ENCODE measurements at places on chromosomes 4 and X.

DNA sequence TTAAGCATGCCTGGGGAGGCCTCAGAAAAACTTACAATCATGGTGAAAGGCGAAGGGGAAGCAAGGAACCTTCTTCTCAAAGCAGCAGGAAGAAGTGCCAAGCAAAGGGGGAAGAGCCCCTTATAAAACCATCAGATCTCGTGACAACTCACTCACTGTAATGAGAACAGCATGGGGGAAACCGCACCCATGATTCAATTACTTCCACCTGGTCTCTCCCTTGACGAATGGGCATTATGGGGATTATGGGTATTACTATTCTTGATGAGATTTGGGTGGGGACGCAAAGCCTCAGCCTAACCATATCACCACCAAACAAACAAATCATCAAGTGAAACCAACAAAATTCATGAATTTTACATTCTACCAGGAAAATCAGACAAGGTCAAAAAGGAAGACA, 76.7 kb upstream of the TAB3 start:
- no peak for DNase-seq

DNA sequence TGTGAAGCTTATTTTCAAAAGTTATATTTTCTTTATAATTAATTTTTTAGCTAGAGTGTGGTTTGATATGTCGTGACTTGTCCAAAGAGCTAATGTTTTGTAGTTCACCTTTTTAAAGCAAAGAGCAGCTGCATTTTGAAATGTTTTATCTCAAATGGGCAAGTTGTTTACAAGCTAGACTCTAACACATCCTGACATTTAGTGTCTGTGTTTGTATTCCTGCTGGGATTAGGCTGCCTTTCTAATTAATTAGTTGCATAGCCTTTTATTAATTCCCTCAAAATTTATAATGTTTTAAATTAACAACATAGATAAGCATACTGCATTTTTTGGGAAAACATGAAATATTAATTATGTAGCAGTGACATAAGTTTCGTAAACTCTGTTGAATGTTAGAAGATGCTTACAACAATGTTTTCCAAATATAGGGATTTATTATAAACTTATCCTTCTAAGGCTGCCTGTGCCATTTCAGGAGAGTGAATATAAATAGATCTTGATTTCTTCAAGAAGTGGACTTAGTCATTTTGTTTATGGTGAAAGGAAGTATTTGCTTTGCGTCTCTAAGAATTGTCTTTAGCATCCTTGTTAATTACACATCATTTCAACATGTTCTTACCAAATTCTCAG, 37.7 kb upstream of the NUDT6 start:
- DNase-seq = no peak

DNA sequence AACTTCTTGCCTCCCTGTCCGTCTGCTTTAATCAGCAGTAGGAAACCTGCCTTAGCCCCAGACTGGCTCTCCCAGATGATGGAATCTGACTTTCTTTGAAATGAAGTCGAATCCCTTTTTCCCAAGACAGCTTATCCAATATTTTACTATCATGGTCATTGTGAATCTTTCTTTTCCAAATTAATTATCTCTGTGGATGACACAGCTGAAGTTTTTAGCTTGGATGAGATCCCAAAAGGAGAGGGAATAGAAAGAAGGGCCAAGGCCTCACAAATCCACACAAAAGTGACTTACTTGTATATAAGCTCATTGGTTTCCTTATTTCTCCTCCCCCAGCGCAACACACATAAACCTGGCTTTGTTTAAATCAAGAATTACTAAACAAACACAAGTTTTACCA, 100.6 kb downstream of the RASL11B start:
- no peak for DNase-seq

- DNase-seq = no peak
Measured at GRCh38 chr4:110897784-110898183, 274.9 kb upstream of the PITX2 start.

GRCh38 chrX:130734713-130735112, 168.3 kb downstream of the ENOX2 start:
- no peak for DNase-seq

GRCh38 chr4:52701207-52701606, 42.1 kb upstream of the USP46 start:
- DNase-seq = no peak

DNA sequence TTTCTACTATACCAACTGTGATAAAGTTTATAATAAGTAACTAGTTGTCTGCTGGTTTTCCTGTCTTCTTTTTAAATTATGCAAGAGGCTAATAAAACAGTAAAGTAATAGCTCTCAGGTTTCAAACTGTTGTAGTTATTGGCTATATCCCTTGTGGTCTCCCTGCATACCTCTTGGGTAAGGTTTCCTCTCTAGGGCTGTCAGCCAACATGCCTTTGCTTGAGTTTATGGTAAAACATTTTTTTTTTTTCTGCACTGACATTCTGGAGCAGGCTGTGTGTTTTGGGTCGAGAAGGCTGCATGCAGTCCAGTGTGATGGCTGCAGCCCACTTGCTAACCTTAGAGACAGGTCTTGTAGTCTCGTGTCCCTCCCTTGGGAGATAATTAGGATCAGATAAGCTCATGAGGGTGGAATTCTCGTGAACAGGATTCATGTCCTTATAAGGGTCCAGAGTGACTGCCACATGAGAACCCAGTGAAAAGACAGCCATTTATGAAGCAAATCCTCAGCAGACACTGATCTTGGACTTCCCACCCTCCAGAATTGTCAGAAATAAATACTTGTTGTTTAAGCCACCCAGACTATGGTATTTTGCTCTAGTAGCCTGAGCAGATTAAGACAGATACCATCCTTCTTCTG, 831.2 kb downstream of the CCSER1 start:
- DNase-seq = no peak

Data from hypothalamus (tissue), 51 donors.